ENCODE measurements at places on chromosomes 3 and 15.

- no peak for DNase-seq
Observed at GRCh38 chr15:55235546-55236036, 38.9 kb upstream of the RSL24D1 start.

GRCh38 chr3:186569779-186570095 is 783 bp upstream of the DNAJB11 start:
- DNase-seq, result no peak

- no peak for DNase-seq
Observed at GRCh38 chr15:90914305-90915080, 11.4 kb downstream of the MAN2A2 start.

DNA sequence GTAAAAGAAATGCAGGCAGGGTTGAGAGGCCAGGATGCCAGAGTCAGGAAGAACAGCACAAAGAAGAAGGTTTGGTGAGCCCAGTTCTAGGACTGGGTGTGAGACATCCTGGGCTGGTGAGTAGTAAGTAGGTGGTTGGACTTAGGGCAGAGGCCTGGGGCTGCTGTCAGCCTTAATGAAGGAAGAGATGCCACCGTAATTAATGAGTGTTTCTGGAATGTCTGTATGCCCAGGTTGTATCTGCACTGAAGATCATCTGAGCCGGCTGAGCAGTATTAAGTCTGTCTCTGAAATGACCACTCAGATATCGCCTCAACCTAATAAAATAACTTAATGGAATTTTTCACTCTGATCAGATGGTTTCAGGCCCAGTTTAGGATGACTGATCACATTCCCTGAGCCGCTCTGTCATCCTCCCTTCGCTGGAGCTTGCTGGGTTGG is 532.9 kb upstream of the IL12A start:
- no peak for DNase-seq

- DNase-seq, result no peak
Observed at GRCh38 chr3:128430301-128430700, 36.4 kb downstream of the DNAJB8 start.
